ENCODE measurements at places on chromosomes 4 and X. TPM values are rescaled to one million over a fixed set of nuclear protein-coding genes. Genes with fewer than 3 reads are reported as not detected.

GRCh38 chr4:13244444-13244843 is 239.7 kb downstream of the RAB28 start:
- H3K36me3 ChIP-seq = peaks cover 6% of the 10 kb centered on the region
- DNase-seq = no peak
- no peak overlapping the region for H3K27ac ChIP-seq
- H3K27me3 ChIP-seq = no peaks in the 10 kb centered on the region
- peaks cover 7% of the 10 kb centered on the region for H3K4me1 ChIP-seq

TMEM129 gene
- total RNA-seq = 18.2 TPM

DNA sequence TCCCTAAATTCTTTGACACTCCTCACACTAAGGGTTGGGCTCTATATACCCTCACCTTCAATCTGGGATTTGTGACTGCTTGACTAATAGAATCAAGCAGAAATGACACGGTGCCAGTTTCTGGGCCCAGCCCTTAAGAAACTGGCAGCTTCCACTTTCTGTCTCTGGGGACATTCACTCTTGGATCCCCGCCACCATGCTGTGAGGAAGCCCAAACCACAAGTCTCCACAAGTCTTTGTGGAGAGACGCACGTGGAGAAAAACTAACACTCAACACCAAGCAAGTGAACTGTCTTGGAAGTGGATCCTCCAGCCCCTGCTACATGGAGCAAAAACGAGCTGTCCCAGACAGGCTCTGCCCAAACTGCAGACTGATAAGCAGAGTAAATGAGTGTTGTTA is 1.1 kb upstream of the EDNRA start:
- no peaks in the 10 kb centered on the region for H3K36me3 ChIP-seq
- H3K27ac ChIP-seq = no peak overlapping the region
- H3K27me3 ChIP-seq = peaks cover 29% of the 10 kb centered on the region
- H3K4me1 ChIP-seq = no peaks in the 10 kb centered on the region

DNA sequence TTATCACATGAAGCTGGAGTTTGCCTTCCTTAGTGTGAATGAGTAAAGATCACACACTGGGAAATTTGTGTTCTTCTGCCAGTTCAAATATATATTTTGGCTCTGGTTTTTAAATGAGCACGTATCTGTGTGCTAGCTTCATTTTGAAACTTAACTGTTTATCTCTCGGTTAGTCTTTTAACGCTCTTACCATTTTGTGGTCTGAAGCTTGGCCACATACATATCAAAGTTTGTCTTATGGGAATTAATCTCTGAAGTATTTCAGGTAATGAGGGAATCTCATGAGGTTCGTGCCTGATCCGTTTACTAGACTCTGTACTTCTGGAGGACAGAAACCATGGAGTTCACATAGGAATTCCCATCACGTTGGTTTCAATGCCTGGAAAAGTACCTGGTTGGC is 13.8 kb downstream of the ATP10D start:
- no peaks in the 10 kb centered on the region for H3K27me3 ChIP-seq
- no peak overlapping the region for H3K4me3 ChIP-seq
- peaks cover 2% of the 10 kb centered on the region for H3K4me1 ChIP-seq
- H3K36me3 ChIP-seq = no peaks in the 10 kb centered on the region
- DNase-seq = no peak

DNA sequence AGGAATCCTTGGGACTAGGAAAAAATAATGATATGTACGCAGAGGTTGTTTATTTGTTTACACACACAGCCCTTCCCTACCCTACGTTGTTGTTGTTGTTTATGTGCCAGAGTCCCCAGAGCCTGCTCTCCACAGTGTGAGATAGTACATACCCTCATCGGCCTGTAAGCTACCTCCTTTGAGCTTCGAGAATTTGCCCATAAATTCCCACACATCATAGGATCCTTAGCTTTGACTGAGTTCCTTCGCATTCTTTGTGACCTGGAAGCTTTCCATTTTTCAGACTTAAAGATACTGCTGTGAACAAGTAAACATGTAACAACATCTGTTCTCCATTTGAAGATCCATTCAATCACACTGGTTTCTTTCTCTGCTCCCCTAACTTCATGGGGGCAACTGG is 114.5 kb downstream of the IRF2 start:
- peaks cover 27% of the 10 kb centered on the region for H3K4me1 ChIP-seq
- H3K27me3 ChIP-seq = no peaks in the 10 kb centered on the region
- DNase-seq = no peak
- no peaks in the 10 kb centered on the region for H3K36me3 ChIP-seq
- no peak overlapping the region for H3K27ac ChIP-seq

GRCh38 chrX:72030431-72030830 is 101.3 kb downstream of the RTL5 start:
- peaks cover 7% of the 10 kb centered on the region for H3K4me1 ChIP-seq
- DNase-seq = no peak
- no peak overlapping the region for H3K4me3 ChIP-seq
- no peak overlapping the region for H3K27ac ChIP-seq
- H3K36me3 ChIP-seq = no peaks in the 10 kb centered on the region

COL4A6 gene
- not detected for total RNA-seq

FAM156B gene
- total RNA-seq = 14.5 TPM

GRCh38 chr4:19429684-19430083 is 822.0 kb upstream of the SLIT2 start:
- no peaks in the 10 kb centered on the region for H3K4me1 ChIP-seq
- H3K27ac ChIP-seq = no peak overlapping the region
- no peak for DNase-seq
- H3K4me3 ChIP-seq = no peak overlapping the region

ASMTL gene
- total RNA-seq = 55.8 TPM

SMR3B gene
- not detected for total RNA-seq

ADH1C gene
- not detected for total RNA-seq

All from activated CD8-positive, alpha-beta T cell treated with anti-CD3 and anti-CD28 coated beads for 36 hours (primary cell).